Activated naive CD8-positive, alpha-beta T cell treated with anti-CD3 and anti-CD28 coated beads, Interleukin-2, amount 50 U/mL, for 16 hours (primary cell): ENCODE measurements at places on chromosomes 16 and 17.

DNA sequence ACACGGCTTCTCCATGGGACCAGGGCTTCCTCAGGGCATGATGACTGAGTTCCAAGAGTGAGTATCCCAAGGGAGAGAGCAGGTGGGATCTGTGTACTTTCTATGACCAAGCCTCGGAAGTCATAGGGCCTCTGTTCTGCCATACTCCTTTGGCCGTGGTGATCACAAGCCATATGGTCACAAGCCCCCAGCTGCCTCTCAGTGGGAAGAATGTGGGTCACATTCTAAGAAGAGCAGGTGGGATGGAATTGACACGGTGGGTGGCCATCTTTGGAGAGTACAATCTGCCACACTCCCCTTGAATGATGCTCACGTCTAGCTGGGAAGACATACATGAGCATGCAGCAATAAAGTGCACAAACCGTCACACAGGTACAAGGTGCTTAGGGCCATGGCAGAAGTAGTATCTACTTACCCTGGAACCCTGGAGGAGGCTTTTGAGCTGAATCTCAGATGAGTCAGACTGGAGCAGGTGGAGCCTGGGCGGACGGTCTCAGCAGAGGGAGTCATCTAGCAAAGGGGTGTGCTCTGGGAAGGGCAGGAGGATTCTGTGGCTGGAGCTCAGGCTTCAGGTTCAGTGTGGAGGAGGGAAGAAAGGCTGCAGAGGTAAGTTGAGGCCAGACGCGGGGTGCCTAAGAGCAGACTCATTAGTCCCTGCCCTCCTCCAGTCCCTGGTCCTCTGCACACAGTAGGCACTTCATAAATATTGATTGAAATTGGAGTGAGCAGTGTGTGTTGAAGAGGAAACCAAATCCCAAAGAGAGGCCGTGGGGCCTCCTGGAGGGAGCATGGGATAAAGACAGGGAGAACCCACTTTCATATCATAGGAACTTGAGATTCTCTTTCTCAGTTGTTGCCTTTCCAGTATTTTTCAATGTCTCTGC lies 26.6 kb downstream of the GOSR2 start:
- DNase-seq = no peak

GRCh38 chr17:16352303-16352666 lies 984 bp downstream of the CENPV start:
- DNase-seq = no peak

DNA sequence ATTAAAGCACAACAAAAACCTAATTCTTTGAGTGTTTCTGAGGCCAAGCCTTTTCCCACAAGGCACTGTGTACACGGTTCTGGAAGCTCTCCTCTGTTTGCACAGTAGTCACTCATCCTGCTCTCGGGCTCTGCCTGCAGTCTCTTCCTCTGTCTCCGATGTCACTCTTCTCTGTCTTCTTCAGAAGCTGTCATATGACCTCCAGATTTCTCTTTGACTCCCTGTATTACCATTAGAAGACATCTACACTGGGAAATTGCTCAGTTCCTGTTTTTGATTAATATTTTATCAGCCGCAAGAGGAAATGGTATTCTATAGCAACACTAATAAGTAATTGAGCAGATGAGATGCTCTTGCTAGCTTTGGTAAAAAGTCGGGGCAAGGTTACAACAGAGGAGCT lies 422.9 kb downstream of the WWOX start:
- no peak for DNase-seq

DNA sequence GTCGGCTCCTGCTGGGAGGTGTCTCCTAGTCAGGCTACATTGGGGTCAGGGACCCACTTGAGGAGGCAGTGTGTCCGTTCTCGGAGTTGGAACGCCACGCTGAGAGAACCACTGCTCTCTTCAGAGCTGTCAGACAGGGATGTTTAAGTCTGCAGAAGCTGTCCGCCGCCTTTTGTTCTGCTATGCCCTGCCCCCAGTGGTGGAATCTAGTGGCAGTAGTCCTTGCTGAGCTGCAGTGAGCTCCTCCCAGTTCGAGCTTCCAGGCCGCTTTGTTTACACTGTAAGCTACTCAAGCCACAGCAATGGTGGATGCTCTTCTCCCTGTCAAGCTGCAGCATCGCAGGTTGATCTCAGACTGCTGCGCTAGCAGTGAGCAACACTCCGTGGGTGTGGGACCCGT lies 36.0 kb downstream of the ITFG1 start:
- no peak for DNase-seq

DNA sequence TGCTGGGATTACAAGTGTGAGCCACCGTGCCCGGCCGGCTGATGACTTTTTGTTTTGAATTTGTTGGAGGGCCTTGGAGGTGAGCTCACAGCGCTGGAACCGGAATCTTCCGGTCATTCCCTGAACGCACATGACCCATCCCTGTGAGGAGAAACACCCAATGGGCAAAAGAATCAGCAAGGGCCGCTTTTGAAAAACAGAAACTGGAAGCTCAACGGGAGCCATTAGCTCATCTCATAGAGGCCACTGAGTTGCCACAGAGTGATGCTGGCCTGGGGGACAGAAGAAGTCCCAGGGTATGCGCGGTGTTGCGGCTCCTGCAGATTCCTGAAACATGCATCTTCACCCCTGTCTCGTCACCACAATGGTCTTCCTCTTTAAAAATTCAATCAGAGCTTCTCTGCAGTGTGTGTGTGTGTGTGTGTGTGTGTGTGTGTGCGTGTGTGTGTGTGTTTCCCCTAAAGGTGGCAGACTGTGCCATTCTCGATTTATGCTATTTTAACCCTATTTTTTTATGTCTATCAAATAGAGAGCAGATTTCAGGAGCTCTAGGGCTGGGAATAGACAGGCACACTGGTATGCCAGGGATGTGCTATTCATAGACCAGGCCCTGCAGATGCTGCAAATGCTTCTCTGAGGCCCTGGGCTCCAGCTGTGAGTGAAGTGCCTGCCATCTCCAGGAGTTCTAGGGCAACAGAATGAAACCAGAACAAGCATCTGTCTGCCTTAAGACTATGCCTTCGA lies 68.3 kb downstream of the MARCHF10 start:
- DNase-seq = no peak

- no peak for DNase-seq
These were observed 103.3 kb upstream of the CLEC3A start for GRCh38 chr16:77918809-77919707.

DNA sequence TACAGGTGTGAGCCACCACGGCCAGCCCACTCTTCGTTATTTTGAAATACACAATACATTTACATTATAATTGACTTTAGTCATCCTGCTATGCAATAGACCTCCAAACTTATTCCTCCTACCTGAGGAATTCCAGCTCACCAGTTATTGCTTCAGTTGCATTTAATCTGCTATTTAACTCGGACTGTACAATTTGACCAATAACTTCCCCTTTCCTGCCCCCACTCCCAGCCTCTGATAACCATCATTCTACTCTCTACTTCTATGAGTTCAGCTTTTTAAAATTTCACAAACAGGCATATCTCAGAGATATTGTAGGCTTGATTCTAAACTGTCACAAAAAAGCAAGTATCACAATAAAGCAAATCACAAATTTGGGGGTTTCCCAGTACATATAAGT lies 157.0 kb downstream of the COPRS start:
- no peak for DNase-seq

- DNase-seq = no peak
These were observed 23.5 kb downstream of the ORC6 start for GRCh38 chr16:46712911-46713310.

GRCh38 chr17:3575511-3575910 lies 17.9 kb upstream of the TRPV3 start:
- no peak for DNase-seq

- no peak for DNase-seq
These were observed 97.1 kb upstream of the NOL11 start for GRCh38 chr17:67620636-67621035.

- DNase-seq = no peak
These were observed 26.8 kb upstream of the SMPD3 start for GRCh38 chr16:68475071-68475470.

DNA sequence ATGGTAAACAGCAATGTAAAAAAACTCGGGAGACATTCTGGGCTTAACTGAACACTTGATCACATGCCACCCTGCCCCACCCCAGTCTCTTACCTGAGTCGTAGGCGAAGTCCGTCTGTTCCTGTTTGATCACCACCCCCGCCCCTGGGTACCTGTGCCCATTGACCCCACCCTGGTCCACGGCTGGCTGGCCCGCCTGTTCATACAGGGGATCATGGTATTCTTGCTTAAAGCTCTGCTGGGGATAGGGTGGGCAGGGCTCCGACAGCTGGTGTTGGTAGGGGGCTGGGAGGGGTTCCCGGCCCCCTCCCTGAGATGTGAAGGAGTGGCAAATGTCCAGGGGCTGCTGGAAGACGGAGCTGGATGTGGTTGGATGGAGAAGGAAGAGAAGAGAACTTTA lies 13.6 kb downstream of the ETV4 start:
- no peak for DNase-seq

DNA sequence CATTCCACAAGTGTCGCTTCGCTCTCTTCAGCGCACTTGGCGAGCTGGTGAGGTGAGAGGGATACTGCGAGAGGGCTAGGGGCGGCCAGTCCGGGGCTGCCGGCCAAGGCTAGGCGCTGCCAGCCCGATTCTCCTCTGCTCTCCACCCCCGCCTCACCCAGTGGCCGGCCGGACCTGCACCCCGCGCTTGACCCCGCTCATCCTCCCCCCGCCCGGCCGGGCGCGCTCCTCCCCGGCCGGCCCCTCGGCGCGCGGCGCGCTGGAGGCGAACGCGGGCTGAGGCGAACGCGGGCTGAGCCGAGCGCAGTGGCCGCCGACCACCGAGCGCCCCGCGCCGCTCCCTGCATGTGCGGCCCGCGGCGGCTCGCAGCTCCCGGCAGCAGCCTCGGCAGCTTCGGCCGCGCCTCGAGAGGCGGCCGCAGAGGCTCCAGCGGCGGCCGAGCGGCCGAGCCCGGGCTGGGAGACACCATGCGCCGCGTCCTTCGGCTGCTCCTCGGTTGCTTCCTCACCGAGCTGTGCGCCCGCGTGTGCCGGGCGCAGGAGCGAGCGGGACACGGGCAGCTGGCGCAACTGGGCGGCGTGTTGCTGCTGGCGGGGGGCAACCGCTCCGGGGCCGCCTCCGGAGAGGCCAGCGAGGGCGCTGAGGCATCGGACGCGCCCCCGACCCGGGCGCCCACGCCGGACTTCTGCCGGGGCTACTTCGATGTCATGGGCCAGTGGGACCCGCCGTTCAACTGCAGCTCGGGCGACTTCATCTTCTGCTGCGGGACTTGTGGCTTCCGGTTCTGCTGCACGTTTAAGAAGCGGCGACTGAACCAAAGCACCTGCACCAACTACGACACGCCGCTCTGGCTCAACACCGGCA lies at the start of gene SHISA9:
TSS of gene SHISA9 (plus strand) at position 2 of the 865 bp plus-strand sequence.
- DNase-seq = no peak

DNA sequence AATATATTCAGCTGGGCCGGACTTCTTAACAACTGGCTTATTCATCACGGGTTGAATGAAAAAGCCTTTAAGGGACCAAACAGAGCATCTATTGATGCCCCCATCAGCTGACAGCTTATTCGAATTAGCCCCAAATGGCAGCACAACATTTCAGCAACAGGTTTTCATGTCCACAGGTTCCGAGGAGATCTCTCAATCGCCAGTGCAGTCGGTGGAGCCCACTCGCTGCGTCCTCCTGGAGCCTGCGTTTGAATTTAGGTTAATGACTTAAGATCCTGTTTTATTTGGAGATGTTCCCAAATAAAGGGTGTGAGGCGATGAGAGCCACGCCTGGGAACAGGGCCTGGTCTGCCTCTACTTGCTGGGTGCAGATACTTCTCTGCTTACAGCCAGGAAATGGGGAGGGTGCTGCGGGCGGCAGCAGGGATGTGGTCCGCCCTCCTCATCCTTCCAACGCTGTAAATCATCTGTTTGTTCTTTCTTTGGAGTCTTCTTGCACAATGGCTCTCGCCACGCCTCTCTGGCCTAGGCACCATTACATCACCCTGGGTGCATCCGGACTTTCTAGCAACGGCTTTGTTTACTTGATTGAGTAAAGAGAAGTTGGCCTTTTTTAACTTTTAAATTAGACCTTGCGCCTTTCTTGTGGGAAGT lies 22.6 kb downstream of the NDE1 start:
- no peak for DNase-seq

GRCh38 chr17:40447806-40448205 lies 4.6 kb downstream of the IGFBP4 start:
- DNase-seq = no peak

GRCh38 chr16:83312718-83313245 lies 495.0 kb upstream of the HSBP1 start:
- DNase-seq = no peak

- DNase-seq = no peak
These were observed 130.6 kb upstream of the DNAH9 start for GRCh38 chr17:11467639-11468038.

GRCh38 chr17:21127509-21128077 lies 829 bp downstream of the DHRS7B start:
- DNase-seq = no peak

- no peak for DNase-seq
These were observed 4.2 kb downstream of the CDRT4 start for GRCh38 chr17:15462976-15463772.

- no peak for DNase-seq
These were observed 51.2 kb upstream of the HNF1B start for GRCh38 chr17:37796076-37796475.

GRCh38 chr17:17957584-17957916 lies 14.7 kb downstream of the TOM1L2 start:
- no peak for DNase-seq

GRCh38 chr17:78174870-78175642 lies 6.7 kb downstream of the SYNGR2 start:
- no peak for DNase-seq

DNA sequence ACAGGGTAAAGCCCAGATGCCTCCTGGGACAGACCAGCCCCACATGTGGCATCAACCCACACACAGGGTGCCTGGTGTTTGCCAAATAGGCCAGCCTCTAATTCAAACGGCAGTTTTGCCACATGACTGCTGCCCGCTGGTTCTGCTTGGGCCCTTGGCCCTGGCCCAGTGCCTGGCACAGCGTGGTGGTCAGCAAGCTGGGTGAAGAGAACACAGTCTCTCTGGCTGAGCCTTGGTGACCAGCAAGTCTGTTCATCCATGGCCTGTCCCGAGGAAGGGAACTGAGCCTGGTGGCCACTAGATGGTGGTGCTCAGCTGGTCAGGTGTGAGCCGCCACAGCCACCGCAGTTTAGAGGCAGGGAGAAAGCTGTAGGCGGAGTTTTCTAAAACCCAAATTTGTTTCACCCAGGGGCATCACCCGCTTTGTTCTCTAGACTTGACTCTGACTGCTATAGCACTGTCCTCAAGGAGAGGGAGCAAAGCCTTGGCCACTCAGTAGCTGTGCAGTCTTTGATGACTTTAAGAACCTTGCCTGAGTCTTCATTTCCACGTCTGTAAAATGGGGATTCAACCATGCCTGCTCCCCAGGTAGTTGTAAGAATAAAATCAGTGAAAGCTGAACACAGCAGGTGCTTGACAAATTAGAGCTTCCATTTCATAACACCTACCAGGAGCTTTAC lies 4.7 kb upstream of the GFAP start:
- DNase-seq = no peak

- no peak for DNase-seq
These were observed 12.8 kb downstream of the DDX19A start for GRCh38 chr16:70359552-70359951.

DNA sequence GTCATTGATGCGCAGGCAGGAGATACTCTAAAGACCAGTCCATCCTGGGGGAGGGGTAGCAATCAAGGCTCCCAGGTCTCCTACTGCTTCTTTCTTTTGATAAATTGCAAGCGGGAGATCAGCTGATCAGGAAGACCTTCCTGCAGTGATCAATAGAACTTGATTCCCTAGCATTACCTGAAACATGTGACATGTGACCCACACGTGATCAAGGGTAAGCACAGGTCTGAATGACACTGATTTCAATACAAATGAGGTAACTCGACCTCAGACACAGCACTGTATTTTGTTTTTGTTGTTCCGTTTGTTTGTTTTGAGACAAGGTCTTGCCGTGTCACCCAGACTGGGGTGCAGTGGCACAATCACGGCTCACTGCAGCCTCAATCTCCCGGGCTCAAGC lies 39.6 kb upstream of the MLYCD start:
- no peak for DNase-seq
